ENCODE measurements at places on chromosomes 12 and 14.

DNA sequence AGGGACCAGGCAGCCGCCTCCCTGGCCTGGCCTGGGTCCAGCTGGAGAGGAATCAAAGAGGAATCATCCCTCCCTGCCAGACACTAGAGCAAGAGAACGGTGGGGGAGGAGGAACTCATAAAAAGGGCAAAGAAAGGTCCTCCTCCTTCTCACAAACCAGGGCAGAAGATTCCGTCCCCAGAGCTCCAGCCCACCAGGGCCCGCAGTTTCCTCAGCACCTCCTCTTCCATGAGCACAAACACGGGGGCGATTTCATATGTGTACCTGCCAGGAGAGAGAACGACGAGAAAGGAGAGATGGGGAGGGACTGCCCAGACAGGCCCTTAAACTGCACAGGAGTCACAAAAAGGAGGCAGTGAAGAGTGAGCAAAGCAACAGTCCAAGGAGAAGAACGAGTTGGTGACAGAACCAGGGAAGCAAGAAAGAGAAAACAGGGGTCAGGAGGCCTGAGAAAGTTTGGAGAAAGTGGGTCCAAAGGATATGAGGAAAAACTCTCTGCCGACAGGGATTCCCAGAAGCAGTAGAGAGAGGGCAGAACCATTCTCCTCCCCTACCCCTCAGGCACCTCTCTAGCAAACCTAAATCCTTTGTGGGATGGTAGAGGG lies 8.7 kb upstream of the ZNF740 start:
- no peak for DNase-seq

- no peak for DNase-seq
These were observed 70.7 kb downstream of the ACACB start for GRCh38 chr12:109186993-109187653.

DNA sequence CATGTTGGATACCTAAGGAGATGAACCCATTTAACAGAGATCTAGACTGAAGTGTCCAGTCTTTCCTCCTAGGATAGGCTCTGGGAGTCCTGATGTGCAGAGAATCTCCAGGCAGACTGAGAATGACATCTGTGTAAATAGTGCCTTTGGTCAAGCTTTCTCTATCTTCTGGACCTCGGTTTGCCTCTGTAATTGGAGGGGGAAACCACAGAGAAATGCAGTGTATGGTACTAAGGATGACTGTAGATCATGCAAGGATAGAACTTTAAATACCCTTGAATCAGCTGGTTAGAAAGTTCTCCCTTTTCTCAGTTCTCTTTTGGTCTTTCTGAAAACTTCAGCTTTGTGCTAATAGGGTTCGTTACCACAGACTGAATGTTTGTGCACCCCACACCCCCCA lies 112.2 kb downstream of the PTPN11 start:
- no peak for DNase-seq

DNA sequence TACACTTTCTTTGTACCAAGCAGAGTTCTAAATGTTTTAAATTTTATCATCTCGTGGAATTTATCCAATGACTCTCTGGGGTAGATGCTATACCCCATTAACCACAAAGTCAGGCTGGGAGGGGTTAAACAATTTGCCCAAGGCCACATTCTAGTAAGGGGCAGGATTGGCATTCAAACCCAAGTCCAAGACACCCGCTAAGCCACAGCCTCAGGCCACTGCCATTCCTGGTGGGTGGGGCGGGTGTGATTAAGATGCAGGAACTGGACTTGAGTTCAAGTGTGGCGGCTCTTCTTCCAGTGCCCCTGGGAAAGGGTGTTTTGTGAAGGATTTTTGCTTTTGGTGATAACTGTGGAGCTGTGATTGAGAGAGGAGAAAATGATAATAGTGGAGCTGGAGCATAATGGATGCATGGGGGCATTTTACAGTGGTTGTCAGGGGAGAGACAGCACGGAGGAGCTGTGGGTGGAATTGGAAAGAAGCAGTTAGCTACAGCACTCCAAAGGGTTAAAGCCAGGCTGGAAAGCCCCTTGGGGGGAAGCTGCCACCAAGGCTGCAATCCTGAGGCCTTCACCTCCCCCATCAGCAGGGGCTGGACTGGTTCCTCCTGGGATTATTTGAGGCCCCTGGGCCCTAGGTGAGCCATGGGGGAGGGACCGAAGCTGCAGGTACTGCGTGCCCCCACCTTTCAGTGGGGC lies 1.0 kb upstream of the VRTN start:
- no peak for DNase-seq

GRCh38 chr12:122001466-122002209 lies 20.0 kb upstream of the BCL7A start:
- DNase-seq = no peak

DNA sequence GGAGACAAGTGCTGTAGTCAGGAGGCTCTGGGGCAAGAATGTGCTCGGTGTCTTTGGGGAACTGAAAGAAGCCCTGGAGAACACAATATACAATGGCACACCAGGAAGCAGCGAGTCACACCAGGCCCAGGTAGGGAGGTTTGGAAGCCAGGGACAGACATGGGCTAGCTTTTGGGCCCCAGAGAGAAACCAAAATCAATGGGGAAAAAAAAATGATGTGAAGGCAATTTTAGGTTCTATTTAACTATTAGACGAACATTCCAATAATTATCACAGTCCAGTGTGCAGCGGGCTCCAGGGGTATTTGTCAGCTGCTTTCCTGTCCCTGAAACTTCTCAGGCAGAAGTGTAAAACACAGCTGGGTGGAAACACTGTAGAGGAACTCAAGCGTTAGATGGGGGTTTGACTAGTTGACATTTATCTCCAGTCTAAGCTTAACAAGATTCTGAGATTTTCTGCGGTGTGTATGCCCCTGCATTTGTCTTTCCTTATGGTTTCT lies 21.8 kb upstream of the EGLN3 start:
- no peak for DNase-seq

DNA sequence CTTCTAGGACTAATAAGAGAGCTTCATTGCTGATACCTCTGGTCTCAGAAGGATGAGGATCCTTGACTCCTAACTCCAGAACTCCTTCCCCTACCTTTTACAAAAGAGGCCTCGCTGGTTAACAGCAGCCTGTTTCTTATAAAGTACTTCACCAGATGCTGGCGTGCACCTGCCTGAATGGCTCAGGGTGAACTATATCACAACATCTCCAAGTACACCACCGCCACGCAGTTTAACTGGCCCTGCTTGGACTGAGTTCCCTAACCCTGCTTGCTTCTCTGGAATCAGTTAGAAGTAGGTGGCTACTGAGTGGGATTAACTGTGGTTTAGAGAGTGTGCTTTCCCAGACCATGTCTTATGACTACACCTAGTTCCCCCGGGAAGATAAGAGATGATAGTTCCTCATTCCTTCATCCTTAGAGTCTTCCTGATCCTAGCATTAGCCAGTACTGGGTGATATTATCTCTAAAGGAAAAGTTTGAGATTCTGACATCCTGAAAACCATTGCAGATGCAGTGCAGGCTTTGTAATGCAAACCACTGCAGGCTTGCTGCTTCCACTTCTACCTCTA lies 3.0 kb downstream of the FOXJ2 start:
- no peak for DNase-seq

DNA sequence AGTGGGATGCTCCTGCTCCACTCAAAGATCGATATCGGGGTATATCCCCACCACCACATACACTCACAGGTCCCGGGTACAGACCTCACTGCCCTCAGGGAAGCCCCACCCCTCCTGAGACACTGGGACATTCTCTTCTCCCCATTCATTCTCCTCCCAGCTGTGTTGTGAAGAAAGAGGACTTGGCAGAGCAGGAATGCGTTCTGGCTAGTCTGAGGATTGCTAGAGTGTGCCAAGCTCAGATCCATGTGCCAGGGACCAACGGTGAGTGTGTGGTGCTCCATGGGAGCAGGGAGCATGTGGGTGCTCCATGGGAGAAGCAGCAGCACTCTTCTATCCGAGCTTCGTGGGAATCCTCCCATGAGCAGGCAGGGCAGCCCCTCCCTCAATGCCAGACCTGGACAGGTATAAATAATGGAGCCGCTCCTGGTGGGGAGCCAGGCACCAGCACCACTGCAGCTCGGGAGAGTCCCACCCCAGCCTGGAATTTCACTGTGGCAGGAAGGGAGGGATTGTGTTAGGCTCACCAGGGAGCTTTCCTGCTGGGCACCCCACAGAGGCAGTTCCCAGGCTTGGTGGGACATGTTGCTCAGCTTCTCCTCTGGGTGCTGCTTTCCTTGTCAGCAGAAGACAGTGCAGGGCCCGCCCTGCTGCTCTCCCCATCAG lies 2.3 kb upstream of the KRT5 start:
- no peak for DNase-seq

DNA sequence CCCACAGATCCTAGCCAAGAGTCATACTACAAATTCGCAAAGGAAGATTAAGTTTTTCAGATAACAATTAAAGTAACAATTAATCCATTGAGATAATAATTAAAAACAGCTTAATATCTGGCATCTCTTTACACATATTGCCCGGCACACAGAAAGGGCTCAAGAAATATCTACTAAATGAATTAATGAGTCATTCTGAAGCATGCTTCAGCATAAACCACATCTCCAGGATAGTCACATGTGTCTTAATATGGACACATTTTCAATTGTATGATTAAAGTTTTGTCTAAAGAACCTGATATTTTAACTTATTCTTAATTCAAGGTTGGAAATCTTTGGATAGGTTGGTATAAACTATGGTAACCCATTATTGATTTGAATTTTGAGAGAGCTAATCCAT lies 9.6 kb downstream of the ITPR2 start:
- no peak for DNase-seq

DNA sequence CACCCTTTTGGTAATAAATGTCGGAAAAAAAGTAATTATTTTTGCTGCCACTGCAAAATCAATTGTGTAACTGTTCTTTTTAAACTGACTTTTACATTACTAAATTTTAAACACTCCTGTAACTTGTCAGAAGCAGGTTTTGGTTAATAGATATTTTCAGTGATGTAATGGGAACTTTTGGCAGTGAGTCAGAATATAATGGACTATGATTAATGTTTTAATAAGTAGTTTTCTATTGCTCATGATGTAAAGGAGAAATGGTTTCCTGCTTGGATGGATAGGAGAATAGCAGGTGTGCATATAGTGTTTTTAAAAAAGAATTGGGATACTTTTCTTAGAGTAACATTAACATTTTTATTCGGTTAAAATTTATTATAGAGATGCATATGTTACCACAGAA lies 58.8 kb downstream of the TRMT5 start:
- DNase-seq = no peak

DNA sequence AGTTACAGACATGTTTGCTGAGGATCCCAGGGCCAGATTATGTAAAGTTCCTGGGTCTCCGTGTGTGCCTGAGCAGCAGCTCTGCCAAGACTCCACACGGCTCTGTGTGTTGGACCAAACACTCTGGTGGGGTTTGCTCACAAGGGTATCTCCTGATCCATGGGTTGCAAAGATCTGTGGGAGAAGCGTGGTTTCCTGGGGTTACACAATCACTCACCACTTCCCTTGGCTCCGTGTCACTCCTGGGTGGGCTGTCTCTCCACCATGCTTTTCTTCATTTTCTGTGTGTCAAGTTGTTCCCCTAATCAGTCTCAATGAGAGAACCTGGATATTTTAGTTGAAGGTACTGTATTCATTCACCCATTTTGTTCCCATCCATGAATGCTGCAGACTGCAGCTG lies 1088.8 kb downstream of the FSCB start:
- no peak for DNase-seq

- no peak for DNase-seq
These were observed 90.1 kb upstream of the KCNA1 start for GRCh38 chr12:4819654-4820053.

GRCh38 chr12:109309381-109310246 lies 530 bp upstream of the FOXN4 start:
- DNase-seq = no peak

GRCh38 chr12:9761419-9761781 lies 699 bp upstream of the CD69 start:
- no peak for DNase-seq

GRCh38 chr14:52706286-52706685 lies 714 bp upstream of the PSMC6 start:
- DNase-seq = no peak

GRCh38 chr12:109232731-109233130 lies 76.4 kb downstream of the FOXN4 start:
- DNase-seq = no peak

DNA sequence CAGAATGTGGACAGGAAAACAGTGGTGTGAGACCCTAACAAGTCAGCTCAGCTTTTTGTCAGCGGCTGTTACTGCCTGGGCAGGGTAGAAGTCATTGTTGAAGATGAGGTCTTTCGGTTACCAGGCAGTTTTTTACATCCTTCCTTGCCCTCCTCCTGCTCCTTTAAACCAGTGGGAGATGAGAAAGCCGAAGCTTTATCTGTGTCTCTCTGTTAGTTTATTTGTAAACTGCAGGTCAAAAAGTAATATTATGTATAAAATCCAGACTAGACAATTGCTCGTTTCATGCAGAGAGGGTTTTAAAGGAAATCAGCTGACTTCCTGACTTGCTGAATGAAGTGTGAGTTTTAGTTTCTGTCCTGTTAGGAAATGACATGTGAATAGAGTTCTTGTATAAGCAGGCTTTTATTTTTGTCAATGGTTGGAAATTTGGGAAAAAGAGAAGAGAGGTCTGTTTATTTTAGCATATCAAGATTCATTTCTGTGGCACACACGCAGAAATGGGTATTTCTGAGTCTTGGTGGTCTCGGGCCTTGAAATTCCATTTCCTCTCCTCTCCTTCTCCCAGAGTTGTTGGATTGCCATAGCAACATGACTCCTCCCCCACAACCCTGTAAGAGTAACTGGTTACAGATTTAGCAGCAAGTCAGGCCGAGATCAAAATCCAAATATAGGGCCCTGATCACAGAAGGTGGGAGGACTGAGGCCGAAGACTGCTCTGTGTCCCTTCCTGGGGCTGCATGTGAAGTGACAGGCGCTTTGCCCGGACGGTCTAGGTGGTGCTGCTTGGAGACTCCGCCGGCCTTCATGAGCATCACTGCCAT lies 60.8 kb downstream of the SAMD4A start:
- DNase-seq = peak; percentile 48

DNA sequence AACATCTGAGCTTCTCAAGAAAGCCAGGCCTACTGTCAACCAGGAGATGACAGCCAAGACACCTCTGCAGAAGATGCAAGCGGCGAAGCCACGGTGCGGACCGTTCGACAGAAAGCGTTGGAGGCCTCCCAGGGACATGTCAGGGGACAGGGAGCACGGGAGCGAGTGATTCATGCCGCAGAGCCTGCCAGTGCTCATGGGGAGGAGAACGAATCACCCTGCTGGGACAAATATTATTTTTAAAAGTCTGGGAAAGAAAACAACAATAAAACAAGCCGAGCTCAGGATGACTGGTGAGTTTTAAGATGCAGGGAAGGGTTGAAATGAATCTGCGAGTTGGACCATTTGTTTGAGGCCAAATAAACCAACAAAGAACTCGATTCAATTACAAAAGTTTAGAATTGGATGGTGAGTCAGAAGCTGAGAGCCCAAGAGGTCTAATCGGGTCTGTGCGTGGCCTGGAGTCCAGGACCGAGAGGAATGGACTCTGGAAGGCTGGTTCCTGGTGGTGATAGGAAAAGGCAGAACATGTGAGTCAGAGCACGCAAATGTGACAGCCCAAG lies 91.0 kb downstream of the RBM19 start:
- no peak for DNase-seq

DNA sequence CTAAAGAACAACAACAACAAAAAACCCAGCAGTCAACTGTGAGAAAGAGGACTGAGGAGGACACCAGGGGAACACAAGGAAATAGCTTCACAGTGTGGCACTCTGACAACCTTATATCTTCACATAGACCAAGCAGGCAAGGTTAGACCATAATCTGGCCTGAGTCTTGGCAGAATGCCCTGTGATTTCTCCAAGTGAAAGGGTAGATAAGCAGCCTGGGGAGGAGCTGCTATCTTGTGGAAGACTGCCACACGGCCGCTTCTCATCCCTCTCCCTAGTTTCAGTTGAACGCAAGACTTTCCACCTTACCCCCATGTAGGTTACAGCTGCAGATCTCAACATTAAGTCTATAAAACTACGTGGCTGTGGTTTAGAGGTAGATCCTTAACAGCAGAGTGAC lies 3.7 kb downstream of the SLC25A21 start:
- no peak for DNase-seq

Measured in left ventricle myocardium superior (tissue), 1 donor.